ENCODE measurements at places on chromosomes 4 and X.

DNA sequence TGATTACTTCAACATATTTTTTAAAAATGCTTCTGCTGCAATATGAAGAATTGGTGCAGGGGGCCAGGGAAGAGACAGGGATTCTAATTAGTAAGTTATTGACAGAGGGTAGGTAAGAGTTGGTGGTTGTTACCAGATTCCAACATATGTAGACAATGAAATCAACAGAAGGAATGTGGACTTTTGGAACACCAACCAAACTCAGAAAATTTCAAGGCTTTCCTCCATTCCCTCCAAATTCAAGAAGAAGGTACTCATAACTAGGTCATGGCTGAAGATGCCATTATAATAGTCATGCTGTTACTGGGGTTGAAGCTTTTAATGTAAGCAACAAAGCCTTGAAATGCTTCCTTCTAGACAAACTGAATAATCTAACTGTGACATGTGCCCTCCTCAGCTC is 22.9 kb upstream of the CXCL13 start:
- no peak for DNase-seq

DNA sequence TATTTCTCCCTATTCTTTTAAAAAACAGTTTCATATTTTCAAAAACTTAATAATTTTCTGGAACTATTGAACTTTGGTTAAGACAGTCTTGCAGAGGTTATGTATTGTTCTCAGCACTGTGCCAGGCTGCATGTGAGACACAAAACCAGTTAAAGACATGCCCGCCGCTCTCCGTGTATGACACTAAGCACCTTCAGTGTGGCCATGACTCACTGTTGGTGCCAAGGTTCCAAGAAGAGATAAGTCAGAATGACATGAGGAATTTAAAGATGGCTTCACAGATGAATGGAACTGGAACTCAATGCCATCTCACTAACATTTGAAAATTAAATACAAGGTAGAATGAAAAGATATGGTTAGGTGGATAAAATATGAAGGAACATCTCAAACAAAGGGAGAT is 525.5 kb upstream of the ZFP42 start:
- no peak for DNase-seq

GRCh38 chrX:154444755-154445246 is 860 bp downstream of the FAM50A start:
- DNase-seq: no peak

- DNase-seq: no peak
These were observed 50.0 kb downstream of the RTL5 start for GRCh38 chrX:72081605-72082320.

DNA sequence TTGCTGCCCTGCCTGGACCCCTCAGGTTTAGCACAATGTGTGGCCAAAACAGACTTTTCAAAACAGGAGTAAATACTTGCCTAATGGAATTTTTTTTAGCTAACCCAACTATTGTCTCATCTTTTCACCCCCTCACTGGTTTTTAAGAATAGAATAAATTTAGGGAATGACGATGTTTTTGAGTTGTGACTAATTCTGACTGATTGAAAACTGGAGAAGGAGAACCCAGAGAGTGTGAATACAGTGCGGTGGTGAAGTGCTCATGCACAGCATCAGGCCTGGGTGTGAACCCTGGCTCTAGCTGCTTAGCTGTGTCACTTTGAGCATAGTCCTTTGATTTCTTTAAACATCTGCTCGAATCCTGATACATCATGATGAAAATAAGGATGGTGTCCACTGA is 10.5 kb downstream of the ANTXR2 start:
- no peak for DNase-seq

DNA sequence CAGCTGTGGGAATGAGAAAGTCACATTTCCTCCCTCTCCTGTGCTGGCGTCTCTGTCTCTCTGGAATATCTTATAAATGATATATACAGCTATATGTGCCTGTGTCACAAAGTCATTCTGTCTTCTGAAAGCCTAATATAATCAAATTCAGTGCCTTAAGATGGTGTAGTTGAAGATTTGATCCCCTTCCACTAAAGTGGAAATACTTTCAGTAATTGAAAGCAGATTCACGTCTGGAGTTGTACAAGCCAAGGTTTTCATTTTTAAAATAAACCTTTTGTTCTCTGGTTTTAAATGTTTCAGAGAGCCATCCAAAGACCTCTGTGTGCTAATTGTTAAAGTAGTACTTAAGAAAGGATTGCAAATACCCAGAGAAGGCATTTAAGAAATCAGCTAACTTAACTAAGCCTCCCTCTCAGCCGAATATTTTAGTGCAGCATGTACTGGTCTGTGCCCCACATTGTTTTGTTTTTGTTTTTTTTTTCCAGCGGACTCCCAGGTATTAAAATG is 206.8 kb downstream of the TENM3 start:
- no peak for DNase-seq

- no peak for DNase-seq
These were observed 88.8 kb downstream of the CHST7 start for GRCh38 chrX:46662188-46662958.

GRCh38 chrX:65811558-65812228 is 144.2 kb downstream of the MSN start:
- no peak for DNase-seq

DNA sequence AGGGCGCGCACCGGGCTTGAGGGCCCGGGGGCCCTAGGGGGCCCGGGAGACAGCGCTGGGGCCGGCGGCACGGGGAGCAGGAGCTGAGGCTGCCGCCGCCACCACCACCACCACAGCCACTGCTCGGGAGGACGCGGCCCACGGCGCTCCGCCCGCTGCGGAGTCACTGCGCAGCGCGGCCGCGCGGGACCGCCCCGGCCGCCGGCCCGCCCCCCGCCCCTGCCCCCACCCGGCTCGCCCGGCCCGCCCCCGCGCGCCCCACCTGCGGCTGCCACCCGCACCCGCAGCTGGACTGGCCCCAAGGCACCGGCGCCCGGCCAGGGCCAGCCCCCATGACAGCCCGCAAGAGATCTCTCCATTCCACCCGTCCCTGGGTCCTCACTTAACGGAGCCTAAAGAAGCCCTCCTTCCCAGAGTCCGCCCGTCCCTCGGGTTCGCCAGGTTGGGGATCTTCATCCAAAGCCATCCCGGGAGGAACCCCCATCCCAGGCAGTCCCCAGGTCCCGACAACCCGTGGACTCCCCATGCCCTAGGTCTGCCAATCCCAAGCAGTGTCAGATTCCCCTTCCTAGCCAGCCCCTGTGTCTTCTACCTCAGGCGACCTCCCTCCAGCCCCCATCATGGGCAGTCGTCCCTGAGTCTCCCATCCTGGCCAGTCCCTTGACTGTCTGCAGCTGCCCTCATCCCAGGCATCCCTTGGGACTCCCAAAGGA is 40.0 kb upstream of the IQSEC2 start:
- DNase-seq: no peak

DNA sequence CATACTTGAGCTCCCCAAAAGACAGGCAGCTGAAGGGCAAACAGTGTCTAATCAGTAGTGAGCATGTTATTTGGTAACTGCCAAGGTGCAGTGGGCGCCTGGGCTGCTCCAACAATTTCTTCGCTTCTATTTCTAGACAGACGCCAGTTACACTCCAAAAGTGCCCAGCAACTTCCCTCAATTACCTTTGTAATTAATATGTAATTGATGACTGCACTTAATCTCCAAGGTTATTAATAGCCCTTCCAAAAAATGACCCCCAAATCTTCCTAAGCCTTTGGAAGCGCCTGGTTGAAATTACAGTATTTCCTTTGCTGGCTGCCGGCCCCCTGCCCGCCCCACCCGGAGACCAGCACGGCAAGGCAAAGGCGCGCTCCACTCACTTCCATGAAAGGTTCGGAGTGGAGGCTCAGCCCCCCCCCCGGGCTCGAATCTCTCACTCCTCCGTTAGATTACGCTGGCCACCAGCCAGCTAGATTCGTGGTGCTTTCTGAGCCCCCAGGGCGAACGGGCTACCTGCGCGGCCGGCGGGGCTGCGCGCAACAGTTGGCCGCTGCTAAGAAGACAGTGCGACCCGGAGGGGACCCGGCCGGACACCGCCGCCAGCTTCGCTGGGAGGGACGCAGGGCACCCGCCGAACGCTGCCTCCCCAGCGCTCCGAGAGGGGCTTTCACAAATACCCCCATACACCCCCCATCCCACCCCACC is 1.9 kb downstream of the GPC4 start:
- DNase-seq: no peak

DNA sequence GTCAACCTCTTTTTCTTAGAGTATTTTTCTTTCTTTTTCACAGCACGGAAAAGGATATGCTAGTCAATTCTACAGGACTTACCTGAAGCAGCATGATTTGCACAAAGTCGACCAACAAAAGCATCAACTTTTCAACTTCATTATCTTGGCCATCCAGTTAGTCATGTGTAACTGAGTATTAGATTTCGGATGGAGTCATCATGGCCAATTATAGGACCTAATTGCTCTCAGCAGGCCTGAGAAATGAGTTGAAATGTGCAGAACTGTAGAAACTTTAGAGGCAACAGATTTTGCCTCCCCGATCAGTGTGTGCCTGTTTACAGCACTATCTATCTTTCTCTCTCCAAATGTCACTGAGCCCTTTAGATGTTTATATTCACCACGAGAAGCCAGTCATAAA is 41.0 kb downstream of the PCDH10 start:
- DNase-seq: no peak

GRCh38 chr4:117134386-117134785 is 49.0 kb upstream of the TRAM1L1 start:
- DNase-seq: no peak

DNA sequence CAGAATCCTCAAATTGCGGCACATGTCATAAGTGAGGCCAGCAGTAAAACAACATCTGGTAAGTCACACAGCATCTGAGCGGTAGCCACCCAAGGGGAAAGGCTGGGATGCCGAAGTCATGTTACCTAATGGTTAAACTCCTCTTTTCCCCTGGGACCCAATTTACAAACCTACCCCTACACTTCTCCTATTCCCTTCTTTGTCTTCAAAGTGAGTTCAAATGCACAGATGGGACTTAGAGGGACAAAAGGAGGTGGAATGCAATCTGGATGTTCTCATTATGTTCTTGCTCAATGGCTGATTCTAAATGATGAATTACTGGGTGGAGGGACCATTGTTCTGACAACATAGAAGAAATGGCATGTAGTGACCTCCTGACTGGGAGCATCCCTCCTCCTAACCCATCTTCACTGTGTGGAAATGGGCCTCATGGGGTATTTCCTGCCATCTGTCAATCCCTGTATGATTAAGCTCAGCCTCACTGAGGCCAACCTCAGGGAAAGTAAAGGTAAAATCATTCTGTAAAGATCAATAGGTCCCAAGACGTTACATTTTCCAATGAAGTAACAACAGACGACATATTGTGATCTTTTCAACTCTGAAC is 8.5 kb downstream of the CD40LG start:
- DNase-seq: no peak

GRCh38 chr4:123616951-123617461 is 220.4 kb downstream of the SPRY1 start:
- no peak for DNase-seq

DNA sequence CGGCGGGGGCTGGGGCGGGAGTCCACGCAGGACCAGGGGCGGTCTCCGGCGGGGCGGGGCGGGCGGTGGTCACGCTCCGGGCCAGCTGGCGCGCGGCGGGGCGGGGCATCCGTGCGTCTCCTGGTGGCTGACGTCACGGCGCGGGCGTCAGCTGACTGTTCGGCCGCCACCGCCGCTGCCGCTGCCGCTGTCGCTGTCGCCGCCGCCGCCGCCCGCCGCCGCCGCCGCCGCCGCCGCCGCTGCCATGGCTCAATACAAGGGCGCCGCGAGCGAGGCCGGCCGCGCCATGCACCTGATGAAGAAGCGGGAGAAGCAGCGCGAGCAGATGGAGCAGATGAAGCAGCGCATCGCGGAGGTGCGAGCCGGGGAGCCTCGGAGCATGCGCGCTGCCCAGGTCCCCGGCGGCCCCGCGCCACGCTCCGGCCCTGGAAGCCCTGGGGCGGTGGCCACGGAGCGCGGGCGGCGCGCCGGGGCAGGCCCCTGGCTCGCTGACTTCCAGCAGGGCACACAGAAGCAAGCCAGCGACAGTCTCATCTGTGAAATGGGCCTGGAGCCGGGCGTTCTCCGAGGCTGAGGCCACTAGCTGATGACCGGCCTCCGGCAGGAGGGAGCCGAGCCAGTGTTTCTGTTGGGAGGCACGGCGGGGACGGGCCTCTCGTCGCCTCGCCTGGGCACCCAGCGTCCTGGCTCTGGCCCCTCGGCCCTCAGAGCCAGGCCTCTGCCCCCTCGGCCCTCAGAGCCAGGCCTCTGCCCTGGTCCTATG is at the start of gene FAM50A:
Gene FAM50A, plus strand, starts transcription at position 150 of the 763 bp plus-strand sequence. Its CDS starts 95 bp downstream, at position 245.
- no peak for DNase-seq

GRCh38 chr4:147589586-147589985 is 27.6 kb upstream of the TMEM184C start:
- DNase-seq: no peak

GRCh38 chr4:36872679-36873078 is 371.9 kb upstream of the NWD2 start:
- DNase-seq: no peak

DNA sequence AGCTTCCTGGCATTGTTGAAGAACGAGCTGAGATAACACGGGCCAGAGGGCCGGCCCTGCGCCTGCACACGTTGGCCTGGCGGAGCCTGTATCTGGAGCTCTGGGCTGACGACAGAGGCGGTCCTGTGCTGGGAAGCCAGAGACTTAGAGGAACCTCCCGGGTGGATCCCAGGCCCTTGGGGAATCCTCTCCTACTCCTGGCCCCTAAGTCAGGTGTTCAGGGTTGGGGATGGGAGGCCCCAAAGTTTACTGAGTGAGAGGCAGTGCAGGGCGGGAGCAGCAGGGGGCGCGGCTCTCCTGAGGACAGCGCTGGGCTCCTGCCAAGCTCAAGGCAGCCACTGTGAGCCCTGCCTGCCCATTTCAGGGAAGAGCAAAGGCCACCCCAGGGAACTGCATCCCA is 2.5 kb upstream of the HTRA3 start:
- DNase-seq: no peak

GRCh38 chrX:101025126-101025525 is 26.8 kb downstream of the TRMT2B start:
- DNase-seq: no peak

GRCh38 chr4:122863639-122864038 is 37.0 kb downstream of the FGF2 start:
- no peak for DNase-seq

DNA sequence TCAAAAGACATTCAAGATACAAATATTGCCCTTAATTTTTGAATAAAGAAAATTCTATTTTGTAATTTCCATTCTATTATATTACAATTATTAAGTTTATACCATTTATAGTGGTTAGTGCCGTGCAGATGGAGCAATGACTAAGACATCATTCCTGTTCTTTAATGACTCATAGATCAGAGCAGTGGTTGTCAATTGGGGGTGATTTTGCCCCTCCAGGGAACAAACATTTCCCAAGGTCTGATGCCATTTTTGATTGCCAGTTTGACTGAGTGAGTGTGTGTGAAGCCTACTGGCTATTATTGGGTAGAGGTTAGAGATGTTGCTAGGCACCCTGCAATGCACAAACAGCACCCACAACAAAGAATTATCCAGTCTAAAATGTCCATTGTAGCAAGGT is 97.9 kb upstream of the DDIT4L start:
- DNase-seq: no peak

- peak; percentile 39 for DNase-seq
These were observed 3.4 kb upstream of the AVPR2 start for GRCh38 chrX:153900831-153901752.

- DNase-seq: no peak
These were observed 46.7 kb downstream of the IRF2 start for GRCh38 chr4:184427687-184428086.

- no peak for DNase-seq
These were observed 72.8 kb downstream of the PPA2 start for GRCh38 chr4:105400901-105401677.

All from NCI-H1417 treated with DMSO at 0.1 percent for 48 hours (cell line).